ENCODE measurements at places on chromosomes 6 and 20.

GRCh38 chr6:109894181-109894580 lies 83.9 kb upstream of the GPR6 start:
- no peak for DNase-seq

GRCh38 chr6:34236131-34236442 lies 586 bp upstream of the HMGA1 start:
- no peak for DNase-seq

DNA sequence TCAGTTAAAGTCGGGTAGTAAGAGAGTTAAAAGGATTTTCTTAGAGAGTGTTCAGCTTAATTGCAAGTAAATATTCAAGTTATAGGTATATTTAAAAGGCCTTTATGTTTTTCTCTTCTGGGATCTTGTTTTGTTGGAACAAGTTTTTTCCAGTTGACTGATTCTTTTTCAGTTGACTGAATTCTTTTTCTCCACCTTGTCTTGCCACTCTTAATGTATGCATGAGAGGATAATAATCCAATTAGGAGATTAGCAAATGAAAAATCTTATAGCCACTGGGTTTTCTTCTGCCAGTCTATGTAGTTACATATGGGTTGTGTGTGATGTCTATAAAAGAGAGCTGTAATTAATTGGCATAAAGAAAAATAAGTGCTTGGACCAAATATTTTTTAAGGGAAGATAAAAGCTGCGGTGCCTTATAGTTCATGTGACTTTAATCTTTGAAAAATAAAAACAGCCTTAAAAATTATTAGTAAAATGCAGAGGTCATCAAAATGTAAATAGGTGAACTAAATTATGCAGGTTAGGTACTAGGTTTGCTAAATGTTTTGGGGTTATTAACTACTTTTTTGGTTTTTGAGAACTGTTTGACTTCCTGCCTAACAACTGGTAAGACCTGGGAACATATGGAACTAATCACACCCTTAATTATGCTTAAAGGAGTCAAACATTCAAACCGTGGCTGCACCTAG lies 367.2 kb downstream of the HTR1B start:
- DNase-seq: no peak

DNA sequence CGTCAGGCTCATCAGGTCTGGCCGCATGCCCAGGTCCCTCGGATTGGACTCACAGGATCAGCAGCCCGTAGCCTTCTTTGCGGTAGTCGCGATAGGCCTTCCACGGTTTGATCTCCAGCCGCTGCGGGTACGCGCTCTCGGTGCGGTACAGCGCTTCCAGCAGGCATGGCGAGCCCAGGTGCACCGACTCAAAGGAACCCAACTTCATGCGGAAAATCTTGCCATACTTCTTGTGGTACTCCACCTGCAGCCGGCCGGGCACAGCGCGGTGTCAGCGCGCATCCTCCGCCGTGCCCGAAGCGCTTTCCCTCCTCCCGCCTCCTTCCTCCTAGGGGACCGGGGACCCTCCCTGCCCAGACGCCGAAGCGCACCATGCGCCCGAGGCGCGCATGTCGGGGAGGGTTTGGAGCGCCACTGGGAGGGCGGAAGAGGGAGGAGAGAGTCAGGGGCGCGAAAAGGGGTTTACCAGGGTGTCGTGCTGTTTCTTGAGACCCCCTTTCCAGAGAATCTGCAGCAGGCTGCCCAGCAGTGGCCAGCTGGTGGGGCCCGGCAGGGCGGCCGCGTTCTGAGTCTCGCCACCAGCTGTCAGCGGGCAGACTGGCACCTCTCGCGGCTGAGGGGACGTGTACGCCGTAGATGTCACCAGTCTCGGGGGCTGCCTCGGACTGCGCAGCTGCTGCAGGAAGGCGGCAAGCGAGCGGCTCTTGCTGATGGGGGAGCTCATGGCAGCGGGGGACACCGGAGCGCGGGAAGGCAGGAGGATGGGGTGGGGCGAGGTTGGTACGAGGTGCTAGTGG lies 732 bp downstream of the CYP24A1 start:
- no peak for DNase-seq

GRCh38 chr20:34747479-34747878 lies 43.3 kb downstream of the TP53INP2 start:
- DNase-seq: peak; percentile 5

DNA sequence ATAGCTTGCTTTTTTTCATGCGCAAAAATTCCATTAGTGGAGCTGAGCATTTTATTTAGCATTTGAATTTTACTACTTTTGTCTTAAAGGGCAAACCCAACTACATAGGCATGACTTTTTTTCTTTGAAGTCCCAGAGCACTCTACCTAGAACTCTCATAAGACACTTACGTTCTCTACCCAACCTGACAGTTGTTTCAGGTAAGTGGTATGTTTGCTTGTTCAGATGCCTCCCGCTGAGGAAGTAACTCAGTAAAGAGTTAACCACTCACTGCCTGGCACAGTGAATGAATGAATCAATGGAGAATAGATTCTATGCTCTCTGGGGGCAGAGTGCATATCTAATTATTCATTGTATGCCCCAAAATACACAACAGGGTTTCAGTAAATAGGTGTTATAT lies 212.3 kb upstream of the PRDM1 start:
- DNase-seq: no peak

DNA sequence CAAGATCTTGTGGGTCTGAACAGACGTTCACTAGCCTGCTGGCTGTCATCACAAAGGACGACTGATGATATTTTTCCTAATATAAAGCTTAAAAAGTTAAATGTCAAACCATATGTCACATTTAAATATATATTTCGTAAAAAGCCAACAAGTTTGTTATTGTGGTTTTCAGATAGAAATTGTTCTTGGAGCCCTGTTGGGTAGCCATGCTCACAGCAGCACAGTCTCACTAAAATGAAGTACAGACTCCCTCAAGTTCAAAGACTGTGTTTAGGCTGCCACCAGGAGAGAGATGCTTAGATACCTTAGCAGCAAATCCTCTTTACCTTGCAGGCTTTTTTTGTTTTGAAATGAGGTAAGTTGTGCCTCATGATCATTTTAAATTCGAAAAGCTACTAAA lies 17.8 kb downstream of the EEF1E1 start:
- DNase-seq: no peak

- no peak for DNase-seq
Measured at GRCh38 chr6:157186785-157187181, 136.5 kb downstream of the TMEM242 start.

GRCh38 chr6:144920391-144920961 lies 635.3 kb downstream of the UTRN start:
- DNase-seq: no peak

DNA sequence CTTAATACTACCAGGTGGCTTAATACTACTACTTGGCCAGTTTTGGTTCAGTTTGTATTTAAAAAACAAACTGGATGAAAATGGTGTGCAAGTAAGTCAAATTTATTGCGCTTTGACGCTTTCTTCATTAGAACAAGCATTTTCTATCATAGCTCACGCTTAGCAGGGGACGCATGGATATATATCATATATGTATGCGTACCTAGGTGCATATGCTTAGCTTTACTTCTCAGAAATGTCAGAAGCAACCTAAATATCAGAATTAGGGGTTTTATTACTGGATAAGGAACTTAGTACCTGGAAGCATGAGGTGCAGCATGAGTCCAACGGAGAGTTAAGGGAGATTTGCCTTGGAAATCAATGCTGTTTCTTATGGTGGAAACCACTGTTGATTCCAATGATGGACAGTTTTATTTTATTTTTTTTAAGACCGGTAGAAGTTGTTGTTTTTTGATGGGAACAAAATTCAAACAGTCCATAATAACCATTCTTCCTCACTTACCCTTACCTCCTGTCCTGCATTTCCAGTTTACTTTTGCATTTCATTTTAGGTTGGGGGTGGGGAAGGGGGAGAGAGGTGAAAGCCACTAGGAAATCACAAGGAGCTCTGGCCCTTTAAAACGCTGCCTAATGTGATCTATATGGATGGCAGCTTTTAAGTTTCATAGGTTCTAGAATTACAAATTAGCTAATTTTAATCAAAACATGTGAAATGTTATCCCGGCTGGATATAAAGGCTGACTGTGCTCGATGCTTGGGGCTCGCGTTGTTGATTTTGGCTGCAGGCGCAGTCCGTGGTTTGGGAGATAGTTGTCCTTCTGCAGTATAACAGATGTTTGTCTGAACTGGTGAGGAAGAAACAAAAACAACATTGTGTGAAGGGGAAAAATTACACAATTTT lies 2.1 kb downstream of the SOBP start:
- DNase-seq: peak; percentile 67

DNA sequence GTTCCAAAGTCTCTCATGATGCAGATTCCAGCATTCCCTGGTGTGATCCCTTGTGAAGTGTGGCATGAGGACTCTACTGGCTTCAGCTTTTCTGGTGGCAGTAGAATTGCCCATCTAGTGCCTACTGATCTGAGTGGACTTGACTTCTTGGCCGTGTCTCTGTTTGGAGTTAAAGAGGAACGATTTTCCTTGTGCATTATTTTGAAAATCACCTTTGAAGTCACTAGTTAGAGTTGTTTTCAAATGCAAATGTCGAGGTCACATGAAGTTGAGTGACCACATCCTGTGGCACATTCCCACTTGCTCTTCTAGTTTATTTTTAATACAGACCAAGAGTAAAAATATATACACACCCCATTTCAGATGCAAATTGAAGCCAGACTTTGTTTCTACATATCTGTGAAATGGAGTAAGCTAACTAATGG lies 270.7 kb upstream of the TAB2 start:
- DNase-seq: no peak

- no peak for DNase-seq
Measured at GRCh38 chr6:121437851-121438651, 2.6 kb downstream of the GJA1 start.

DNA sequence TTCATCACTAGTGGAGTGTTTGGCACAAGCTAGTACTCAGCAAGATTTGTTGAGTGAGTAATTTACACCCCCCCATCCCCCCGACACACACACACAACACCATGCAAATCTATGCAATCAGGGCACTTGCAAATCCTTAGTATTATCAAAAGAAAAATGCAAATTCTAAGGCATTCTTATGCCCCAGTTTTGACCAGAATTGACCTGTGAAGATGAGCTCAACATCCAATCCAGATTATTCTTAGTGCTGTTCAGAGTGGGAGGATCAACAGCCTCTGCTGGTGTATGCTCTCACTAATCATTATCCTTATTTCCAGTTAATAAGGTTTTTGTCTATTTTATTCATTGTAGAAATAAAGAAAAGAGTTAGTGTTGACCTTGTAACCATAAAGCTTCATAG lies 185.4 kb downstream of the PLCB1 start:
- DNase-seq: no peak

GRCh38 chr20:61520076-61520892 lies 268.2 kb downstream of the CDH4 start:
- no peak for DNase-seq

DNA sequence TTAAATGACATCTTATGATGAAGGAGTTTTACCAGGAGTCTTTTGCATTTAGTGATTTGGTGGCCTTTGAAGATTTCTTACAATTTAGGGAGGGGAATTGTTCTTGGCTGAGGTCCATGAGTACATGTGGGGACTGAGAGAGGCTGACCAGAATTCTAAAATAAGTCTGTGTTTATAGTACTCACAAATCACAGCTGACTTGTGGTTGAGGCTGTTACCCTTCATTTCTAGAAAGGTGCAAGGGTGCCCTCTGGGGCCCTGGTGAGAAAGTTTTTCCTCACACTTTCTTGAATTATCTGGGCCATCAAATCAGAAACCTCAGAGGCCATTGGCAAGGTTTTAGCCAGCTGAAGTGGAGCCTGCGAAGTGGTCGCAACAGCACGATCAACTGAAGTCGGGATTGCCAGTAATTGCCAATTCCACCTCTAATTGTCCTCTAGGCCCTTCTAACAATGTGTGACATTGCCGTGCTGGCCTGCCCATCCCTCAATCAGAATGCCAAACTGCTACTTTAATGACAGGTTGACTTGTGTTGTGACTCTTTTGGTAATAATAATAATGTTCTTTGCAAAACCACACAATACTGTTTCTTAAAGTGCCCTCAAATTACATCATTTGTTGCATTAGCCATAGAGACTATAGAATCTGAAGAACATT lies 221.6 kb downstream of the OGFRL1 start:
- DNase-seq: peak; percentile 62

GRCh38 chr6:47047479-47048407 lies 5.6 kb upstream of the ADGRF1 start:
- peak; percentile 60 for DNase-seq

GRCh38 chr6:28941684-28942448 lies 18.1 kb upstream of the TRIM27 start:
- DNase-seq: no peak

- DNase-seq: no peak
Measured at GRCh38 chr6:142740449-142740848, 204.5 kb downstream of the HIVEP2 start.

- no peak for DNase-seq
Measured at GRCh38 chr20:36018208-36018988, 50.0 kb downstream of the CNBD2 start.

DNA sequence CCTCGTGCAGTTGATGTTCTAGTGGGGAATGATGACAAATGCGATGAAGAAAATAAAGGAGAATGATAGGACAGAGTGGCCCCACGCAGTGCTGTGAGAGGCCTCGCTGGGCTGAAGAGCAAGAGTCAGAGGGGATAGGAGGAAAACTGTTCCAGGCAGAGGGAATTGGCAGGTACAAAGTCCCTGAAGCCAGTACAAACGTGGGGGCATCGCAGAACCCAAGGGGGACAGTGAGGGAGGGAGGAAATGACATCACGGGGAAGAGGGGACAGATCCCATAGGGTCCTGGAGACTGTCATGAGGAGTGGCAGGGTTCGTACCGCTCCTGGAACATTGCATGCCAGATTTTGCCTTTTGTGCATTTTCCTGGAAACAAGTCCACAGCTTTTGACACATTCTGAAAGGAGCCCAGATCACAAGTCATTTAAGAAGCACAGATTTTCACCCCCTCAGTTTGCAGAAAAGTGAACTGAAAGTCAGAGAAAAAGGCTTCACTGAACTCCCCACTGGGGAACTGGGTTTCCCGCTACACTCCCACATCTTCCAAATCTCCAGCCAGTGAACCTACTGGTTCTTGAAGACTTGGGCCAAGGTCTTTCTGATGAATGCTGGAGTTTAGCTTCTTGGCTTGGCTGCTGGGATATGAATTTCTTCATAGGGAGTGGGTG lies 77.0 kb downstream of the SULF2 start:
- no peak for DNase-seq

DNA sequence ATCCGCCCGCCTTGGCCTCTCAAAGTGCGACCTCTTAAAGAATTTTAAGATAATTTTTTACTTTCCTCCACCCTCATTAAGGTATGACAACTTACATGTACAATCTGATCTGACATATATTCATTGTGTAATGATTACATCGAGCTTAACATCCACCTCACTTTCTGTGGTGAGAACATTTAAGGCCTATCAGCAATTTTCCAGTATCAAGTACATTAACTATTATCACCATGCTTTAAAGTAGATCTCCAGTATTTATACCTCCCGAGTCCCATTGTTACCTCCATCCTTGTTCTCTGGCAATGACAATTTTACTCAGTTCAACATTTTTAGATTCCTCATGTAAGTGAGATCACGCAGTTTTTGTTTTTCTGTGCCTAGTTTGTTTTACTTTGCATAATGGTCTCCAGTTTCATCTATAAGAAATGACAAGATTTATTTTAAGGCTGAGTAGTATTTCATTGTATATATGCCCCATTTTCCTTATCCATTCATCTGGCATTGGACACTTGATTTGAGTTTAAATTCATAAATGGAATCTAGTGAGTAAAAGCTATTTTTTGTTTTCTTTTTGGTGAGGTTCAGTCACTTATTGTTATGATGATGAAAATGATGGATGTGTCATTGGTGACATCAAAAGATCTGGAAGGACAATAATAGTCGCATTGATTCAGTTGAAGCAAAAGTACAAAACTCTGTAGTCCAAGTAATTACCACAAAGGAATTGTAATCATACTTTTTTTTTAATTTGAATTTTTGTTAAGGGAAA lies 87.0 kb downstream of the OR2B2 start:
- no peak for DNase-seq
